ENCODE measurements at places on chromosomes 5 and 9.
A peak's percentile ranks its signal among the peaks of the same experiment; 100 is the strongest.

DNA sequence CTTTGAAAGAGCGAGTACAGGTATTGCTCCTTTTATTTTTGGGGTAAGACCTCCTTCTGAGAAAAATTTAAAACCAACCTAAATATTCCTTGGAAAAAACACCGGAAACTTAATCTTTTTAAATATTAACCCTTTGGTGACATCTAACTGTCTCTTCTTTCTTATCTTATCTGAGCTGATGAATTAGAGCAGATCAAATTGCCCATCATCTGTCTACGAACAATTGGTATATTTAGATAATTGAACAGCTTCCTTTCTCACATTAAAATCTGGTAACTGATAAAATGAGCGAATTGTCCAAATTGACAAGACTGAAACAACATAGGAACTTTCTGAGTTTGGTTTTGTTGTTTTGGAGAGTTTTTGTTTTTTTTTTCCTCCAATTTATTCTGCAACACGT, 2.0 kb downstream of the ISL1 start:
- DNase-seq, result no peak

- DNase-seq, result no peak
Measured at GRCh38 chr9:74609671-74610405, 112.7 kb downstream of the RORB start.

DNA sequence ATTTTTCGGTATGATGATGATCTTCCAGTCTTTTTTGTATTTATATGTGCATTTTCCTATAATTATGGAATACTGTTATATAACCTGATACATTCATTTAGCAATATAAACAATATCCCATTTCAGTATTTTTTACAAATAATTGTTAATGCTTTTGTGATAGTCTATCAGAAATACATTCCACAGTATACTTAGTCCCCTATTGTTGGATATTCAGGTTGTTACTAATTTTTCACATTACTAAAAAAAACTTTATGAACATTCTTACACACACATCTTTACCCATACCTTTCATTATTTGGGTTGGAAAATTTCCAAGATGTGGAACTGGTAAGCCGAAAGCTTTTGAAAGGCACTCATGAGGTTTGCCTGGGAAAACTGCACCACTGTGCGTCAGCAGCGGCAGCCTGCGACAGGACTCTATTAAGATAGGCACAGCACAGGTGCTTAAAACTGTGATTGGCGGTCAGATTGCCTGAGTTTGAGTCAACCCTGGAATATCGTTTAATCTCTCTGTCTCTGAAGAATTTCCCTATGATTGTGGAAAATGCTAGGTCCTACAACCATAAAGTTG, 147.5 kb upstream of the ERCC6L2 start:
- no peak for DNase-seq

- no peak for DNase-seq
Measured at GRCh38 chr5:27038476-27038875, at the start of gene CDH9. Gene CDH9, minus strand, starts transcription at chr5:27038586. Its CDS starts 50,253 bp downstream, at chr5:26988333.

DNA sequence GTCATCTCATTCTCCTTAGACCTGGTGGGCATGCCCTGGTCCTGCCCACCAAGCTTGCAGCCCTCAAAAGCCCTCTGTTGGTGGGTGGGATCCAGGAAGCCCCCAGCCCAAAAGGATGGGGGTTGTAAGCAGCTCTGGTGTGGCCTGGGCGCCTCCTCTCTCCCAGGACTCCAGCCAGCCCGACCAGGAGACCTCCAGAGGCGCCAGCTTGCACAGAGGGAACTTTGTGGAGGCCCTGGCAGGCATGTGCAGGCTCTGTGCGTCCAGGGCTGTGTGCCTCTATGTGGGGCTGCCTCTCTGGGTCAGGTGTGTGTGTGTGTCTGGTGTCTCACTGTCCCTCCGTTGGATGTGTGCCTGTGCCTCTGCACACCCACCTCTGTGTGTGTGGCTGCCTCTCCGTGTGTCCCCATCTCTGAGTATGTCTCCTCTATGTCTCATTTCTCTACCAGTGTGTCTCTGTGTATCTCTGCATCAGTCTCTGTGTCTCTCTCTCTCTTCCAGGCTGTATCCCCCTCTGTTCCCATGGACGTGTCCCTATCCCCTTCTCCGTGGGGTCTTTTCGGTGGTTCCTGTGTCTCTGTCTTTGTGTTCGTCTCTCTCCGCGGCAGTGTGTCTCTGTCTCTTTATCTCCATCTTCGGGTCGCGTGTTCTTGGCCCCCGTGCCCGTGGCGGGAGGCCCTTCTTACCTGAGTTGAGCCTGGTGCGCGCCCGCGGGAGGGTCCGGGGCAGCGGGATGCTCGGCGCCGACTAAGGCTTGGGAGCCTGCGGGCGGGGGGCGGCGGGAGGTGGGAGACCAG, 501 bp downstream of the ENHO start:
- no peak for DNase-seq

- no peak for DNase-seq
Measured at GRCh38 chr5:167248257-167248656, 1043.2 kb upstream of the WWC1 start.

GRCh38 chr5:145429170-145429569, 406.0 kb downstream of the PRELID2 start:
- DNase-seq, result no peak

GRCh38 chr5:128144491-128144890, 60.9 kb downstream of the SLC12A2 start:
- no peak for DNase-seq

DNA sequence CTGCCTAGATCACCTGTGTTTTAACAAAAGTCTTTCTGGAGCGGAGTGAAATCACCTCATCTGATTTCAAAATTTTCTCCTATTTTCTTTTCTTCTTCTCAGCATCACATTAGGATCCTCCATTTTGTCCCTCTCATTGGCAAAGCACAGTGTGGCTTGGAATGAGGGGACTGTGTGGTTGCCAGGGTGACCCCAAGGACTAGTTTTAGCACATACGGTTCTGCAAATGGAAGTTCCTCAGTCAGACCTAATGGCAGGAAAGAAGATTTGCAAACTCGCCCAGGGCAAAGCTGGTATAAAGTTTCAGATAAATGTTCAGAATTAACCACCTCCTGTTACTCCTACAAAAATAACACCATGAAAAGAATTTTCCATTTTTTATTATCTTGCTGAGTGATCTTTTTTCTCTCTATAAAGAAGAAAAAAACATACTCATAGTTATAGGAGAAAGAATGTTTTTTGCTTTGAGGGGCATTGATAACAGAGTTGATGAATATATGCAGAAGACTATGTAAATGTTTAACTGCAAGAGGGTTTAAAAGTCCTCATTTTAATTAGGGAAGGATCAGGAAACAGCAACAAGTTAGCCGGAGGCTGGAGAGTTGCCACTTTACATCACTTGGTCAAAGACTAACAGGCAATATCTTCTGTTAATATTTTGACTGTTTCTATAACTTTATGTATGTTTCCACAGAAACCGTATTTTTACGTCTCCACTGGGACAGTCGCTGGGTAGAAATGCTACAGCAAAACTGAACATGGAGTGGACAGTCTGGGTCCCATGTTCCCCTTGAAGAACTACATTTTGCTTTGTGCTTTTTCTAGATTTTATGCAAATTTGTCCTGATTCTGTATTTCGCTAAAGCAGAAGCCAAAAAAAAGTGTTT, 257.8 kb downstream of the NR2F1-AS1 start:
- DNase-seq, result no peak

- DNase-seq, result no peak
Measured at GRCh38 chr9:136840877-136841645, 1.2 kb upstream of the AJM1 start.

DNA sequence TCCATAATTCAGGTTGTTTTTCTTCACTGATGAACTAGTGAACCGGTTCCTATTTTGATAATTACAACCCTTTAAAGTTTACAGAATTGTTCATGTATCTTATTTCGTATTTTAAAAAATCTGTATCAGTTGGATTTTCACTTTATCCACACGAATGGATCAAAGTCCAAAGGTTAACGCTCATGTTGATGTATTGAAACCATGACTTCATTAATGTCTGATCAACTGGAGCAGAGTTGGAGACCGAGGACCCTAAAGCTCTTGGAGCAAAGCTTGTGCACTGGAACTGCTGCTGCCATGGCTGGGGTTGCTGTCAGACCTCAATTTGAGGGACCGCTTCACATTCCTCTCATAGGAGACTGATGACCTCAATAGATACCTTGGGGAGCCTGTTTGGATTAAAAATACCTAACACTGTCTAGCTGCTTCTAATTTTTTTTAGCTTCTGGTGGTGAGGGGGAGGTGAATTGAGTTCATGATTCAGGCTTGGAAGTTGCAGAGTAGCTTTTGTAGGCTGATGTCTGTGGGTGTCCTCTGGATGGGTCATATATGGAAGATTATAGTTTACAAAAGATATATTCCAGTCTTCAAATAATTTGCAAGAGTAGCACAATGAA, 45.1 kb downstream of the KIAA1958 start:
- DNase-seq, result no peak

- no peak for DNase-seq
Measured at GRCh38 chr5:171863935-171864334, 78.3 kb downstream of the SMIM23 start.

DNA sequence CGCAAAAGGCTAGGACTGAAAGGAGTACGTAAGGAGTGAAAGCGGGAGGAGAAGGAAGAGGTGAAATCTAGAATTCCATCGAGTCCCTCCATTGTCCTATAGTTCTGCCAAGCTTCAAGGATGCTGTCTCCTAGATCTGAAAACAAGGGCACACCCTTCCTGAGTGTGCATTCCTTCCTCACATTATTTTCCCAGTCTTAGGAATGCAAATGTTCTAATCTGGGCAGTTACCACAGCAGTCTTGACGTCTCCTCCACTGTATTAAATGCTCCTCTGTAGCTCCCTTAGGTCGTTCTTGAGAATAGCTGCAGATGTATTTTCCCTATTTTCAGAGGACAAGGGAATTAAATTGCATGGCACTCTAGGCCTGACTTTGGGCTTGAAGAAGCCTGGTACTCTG, 127.6 kb downstream of the SLIT3 start:
- no peak for DNase-seq

DNA sequence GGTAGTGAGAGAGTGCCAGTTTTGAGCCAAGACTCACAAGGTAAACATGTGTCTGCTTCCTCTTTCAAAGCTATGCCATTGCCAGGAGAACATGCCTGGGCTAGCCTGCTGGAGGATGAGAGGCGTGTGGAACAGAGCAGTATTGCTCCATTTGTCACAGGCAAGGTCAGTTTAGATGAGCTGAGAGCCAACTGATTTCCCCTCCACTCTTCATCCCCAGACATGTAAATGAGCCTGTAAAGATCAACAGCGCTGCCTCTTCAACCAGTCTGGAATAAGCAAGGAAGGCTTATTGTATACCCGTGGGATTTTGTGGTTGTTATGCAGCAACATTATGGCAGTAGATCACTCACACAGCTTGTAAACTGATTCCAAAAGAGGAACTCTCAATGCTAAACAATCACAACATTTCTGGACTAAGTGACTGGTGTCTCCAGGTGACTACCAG, 8.2 kb upstream of the GDNF start:
- no peak for DNase-seq

DNA sequence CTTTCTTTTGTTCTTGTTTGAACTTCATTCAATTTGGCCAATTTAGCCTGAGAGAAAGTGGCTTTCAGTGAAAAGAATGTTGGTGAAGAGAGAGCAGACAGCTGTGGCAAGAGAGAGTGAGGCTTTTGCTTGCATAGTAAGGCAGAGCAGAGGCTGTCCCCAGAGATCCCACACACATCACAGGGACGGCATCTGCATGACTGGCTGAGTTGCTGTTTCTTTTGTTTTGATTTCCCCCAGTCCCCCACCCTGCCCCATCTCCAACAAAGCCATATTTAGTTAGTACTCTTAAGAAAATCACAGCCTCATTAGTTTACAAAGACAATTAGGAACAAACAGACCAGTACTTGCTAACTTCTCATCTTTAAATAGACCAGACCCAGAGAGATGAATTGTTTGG, 363.9 kb upstream of the SEMA6A start:
- no peak for DNase-seq

- DNase-seq, result no peak
Measured at GRCh38 chr5:1552521-1553255, 28.9 kb upstream of the LPCAT1 start.

- DNase-seq, result no peak
Measured at GRCh38 chr5:154291917-154292316, 101.4 kb downstream of the GALNT10 start.

DNA sequence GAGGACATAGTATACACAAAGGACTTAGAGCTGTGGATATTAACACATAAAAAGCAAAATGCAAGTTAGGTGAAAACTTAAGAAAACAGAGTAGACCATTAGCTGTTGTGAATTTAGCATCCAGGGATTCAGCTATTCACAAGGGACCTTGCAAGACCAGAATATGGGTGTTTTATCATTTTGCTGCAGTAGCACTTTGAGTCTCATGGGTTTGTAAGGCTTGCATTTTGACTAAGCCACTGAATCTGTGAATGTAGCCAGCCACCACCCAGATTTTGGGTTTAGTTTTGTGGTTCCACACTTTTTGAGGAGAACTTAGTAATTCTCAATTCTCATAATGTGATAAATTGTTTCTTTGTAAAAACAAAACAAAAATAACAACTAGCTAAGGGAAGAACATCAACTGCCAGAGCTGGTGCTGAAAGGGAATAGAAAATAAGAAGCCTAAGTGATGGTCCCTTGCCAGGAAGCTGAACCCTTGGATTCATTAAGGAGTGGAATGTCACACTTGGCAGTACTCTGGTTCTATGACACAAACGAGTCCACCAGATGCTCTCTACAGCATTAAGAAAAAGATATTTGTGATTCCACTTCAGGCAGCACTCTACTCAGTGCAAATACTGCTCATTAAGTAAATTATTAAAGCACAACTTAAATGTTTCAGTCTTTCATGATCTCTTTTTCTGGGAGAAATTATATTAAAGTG, 557.4 kb upstream of the ZNF462 start:
- DNase-seq, result no peak

DNA sequence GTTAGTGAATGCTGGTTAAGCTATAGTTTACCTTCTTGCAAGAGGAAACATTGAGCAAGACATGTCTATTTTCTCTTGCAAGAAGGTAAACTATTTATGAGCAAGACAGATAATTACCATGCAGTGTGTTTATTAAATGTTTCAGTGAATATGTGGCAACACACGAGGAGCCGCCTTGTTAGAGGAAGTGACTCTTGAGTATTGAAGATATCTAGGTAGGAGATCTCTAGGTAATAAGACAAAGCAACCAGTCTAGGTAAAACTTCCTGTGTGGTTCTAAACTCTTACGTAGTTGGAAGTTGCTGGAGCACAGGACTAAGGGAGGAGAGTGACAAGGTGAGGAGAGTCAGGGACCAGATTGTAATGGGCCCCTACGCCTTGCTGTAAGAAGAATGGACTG, 16.8 kb downstream of the SKP2 start:
- no peak for DNase-seq

DNA sequence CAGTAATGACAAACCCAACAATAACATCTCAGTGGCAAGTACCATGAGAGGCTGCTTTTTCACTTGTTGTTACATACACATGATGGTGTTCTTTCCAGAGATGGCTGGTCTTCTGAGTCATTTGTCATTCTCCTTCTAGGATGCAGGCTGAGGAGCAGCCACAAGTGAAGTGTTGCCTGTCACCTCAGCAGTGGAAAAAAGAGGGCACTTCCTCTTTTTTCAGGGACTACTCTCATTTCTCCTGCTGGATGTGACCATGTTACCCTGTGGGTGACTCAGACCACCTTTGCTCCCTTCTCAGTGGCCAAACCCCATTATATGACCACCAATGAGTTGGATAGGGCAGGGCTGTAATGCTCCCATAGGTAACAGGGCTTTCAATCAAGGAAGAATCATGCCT, 587.0 kb upstream of the ADAMTS16 start:
- no peak for DNase-seq

- peak; percentile 65 for DNase-seq
Measured at GRCh38 chr5:150161242-150162141, 5.1 kb upstream of the CDX1 start.

GRCh38 chr5:57492632-57493031, 10.0 kb upstream of the ACTBL2 start:
- DNase-seq, result no peak
